ENCODE measurements at places on chromosomes 16 and 17.

DNA sequence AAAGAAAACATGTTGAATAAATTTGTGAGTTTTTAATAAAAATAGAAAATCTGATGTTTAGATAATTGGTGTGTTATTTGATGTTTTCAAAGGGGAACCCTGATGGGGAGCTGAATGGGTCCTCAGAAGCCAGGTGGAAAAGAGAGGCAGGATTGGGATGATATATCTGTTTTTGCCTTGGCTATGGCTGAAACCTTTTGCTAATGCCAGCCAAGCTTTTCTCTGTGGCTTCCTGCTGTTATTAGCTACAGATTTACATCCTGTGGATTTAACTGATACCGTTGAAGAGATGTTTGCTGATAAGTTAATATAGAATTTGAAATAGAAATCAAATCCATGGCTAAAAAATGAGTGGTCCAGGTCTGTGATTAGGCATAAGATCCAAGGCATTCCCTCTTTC, 4.2 kb upstream of the AATF start:
- DNase-seq: no peak

DNA sequence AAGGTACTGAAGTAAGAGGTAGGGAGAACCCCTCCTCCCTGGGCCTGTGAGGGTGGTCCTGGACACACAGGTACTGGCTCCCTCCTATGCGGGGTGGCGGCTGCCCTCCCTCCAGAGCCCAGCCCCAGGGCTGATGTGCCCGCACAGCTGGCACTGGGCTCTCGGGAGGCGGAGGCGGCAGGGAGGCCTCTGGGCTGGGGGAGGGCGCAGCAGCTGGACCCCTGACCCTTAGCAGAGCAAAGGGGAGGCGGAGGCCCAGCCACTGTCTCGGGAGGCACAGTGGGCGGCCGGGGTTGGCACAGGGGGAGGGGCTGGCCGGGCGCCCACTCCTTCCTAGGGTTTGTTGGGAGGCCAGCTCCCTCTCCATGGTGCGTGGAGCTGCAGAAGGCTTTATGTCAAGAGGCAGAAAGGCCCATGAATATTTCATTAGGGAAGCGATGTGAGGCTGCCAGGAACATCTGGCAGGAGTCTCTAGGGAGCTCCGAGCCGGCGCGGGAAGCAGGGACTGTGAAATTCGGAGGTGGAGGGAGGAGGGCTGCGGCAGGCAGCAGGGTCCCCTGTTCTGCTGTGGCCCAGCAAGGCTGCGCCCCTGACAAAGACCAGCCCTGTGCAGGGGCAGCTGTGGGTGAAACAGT, 44.1 kb upstream of the ACSF3 start:
- DNase-seq: no peak

DNA sequence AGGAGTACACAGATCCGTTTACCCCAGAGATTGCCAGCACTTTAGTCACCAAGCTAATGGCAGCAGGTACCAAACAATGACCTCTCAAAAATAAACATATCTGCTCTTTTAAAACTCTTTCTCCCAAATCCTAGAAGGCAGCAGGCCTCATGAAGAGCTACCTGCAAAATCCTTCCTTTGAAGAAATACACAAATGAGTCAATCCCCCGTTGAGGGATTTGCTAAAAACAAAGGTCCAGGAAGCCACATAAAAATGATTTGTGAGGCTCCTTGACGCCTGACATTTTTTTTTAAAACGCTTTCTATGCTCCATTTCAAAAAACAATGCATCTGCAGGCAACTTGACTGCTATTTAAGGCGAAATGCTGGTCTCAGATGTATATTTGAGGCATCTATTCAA, 58.2 kb downstream of the NACA2 start:
- DNase-seq: no peak

DNA sequence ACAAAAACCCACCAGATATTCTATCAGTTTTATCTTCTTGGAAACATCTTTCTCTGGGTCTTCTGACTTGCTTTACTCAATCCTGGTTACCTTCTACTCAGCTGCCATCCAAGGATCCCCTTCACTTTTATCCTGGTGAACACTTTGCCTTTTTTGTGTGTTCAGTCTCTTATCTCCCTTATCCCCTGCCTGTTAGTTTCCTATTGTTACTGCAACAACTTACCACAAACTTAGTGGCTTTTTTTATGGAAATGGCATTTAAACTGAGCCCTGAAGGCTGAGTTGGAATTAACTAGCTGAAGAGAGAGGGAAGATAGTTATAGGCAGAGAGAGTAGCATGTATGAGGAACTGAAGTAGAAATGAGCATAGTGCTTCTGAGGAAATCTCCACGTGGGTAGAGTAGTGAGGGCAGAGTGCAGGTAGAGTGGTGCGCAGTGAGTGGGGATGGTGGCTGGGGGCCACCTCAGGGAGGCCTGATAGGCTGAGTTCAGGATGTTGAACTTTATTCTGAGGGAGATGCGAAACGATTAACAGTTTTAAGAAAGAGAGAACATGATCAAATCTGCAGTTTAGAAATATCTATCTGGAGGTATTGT, 26.3 kb downstream of the TANGO6 start:
- DNase-seq: no peak

DNA sequence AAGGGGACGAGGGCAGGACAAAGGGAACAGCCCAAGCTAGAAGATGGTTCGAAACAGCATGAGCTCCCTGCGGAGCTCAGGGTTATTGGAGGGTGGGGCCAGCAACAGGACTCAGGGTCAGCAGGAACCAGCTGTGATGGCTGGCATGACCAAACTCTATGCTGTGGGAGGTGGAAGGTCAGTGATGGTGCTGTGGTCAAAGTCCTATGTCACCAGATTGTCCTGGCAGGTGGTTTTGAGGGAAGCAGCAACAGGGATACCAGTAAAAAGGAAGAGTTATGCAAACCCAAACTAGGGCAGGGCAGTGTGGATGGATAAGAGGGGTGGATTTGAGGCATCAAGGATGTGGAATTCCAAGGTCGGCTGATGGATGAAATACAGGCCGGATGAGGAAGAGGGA, 32.4 kb downstream of the CACNG4 start:
- no peak for DNase-seq

DNA sequence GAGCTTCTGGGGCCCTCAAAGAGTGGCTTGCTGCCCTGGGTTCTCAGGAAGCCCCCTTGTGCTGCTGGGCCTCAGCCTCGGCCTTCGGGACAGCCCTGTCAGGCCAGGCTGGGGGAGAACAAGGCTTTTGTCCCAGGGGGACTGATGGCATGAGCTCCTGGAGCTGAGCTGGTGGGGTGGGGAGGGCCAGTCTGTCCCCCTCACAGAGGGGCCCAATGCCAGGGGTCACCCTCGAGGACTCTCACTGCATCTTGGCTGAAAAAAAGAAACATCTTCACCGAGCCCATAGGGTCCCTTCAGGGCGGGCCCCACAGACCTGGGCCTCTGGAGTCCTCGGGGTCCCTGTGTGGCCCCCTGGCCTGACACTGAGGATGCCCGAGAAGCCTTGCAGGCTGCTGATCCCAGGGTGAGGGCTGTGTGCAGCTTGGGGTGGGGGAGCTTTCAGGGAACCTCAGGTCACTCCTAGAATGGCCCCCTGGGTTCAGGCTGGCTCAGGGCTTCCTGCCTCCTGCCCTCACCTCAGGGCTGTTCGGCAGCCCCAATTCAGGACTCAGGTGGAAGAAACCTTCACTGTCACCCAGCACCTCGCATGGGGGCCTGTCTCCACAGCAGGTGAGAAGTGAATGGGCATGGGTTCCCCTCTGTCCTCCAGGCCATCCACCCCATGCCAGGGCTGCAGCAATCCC, 90.5 kb downstream of the TNFRSF13B start:
- no peak for DNase-seq

DNA sequence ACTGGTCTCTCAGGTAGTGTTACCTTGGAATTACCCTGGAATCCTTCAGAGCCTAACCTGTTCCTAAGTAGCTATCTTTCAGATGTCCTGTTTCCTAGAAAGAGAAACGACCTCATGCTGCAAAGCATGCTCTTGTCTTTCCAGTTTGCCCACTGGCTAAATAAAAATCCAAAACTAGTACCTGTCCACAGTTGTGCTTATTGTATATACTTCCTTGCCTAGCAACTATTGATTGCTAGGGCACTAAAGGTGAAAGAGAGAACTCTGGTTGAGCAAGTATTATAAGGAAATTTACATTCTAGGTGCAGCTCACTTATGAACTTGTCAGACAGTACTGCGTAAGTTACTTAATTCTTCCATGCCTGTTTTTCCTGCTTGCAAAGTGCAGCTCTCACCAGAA, 38.5 kb downstream of the LIG3 start:
- no peak for DNase-seq

Data from left forelimb (tissue), 1 donor.